ENCODE measurements at places on chromosomes 6 and 20.

DNA sequence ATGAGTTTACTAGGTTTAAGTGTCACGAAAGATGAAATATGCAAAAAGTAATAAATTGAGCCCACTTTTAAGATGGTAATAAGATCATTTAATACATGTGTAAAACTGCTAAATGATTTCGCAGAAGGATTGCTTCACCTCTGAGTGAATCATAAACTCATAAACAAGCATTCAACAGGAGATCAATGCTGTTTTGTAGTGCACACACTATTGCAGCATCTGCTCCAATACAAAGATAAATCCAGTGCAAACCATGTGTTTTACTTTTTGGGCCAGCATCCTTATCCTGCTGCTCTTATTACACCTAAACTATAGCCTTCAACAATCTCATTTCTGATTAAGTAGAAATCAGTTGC lies 400.1 kb downstream of the NKAIN2 start:
- no peak for DNase-seq

GRCh38 chr20:24297993-24298392 lies 171.4 kb upstream of the SYNDIG1 start:
- DNase-seq, result no peak

DNA sequence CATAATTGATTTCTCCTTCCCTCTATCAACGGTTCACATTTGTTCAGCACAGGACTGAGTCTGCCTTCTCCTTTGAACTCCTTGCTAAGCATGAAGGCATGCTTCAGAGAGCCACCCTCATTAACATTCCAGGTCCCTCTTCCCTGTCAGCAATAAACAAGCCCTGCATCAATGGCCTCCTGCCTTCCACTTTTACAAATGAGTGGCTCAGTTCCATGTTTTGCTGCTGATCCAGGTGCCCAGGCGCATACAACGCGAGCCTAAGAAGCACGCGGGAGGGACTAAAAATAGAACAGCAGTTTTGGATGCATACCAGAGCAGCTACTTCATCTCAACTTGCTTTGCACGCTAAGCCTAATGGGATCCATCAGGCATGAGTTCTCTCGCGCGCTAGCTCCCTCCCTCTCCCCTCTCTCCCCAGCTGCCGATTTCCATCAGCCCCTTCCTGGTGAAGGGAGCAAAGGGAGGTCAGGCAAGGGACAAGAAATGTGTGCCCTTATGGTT lies 53.4 kb downstream of the TRAF3IP2 start:
- DNase-seq, result no peak

DNA sequence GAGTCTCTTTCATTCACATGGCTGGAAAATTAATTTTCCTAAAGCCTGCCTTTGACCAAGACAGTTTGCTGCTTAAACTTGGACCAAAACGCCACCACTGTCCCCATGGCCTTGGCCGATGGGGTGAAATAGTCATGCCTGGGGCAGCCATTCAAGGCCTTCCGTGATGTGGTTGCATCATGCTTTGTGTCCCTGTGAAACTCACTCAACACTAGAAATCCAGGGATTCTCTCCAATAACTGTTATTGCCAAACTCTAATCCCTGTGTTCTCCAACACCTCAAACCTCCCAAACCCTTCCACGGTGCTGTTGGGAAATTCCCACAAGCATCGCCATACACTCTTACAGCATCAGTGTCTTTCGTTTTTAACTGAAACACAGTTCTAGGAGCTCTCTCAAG lies 1.4 kb upstream of the TXNDC5 start:
- DNase-seq, result no peak

DNA sequence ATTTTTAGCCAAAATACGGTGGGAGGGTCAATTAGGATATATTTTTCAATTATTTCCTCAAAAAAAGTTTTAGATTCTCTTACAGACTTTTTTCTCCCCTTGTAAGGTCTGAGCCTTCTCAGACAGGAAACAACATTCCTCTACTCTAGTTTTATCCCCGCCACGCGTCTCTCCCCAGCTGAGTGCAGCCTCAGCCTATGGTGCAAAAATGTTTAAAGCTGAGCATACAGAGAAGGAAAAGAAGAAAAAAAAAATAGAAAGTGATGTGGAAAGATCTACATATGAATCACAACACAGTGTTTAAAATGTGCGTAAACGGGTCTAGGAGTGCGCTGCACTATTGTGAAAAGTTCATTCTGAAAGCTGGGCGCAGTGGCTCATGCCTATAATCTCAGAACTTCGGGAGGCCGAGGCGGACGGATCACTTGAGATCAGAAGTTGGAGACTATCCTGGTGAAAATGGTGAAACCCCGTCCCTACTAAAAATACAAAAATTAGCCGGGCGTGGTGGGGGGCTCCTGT lies 159.0 kb downstream of the TRIM27 start:
- no peak for DNase-seq

Measured in GM18507 (cell line).